ENCODE measurements at places on chromosomes 16 and 17.

- DNase-seq = no peak
Measured at GRCh38 chr16:84565669-84566495, 52.0 kb downstream of the COTL1 start.

DNA sequence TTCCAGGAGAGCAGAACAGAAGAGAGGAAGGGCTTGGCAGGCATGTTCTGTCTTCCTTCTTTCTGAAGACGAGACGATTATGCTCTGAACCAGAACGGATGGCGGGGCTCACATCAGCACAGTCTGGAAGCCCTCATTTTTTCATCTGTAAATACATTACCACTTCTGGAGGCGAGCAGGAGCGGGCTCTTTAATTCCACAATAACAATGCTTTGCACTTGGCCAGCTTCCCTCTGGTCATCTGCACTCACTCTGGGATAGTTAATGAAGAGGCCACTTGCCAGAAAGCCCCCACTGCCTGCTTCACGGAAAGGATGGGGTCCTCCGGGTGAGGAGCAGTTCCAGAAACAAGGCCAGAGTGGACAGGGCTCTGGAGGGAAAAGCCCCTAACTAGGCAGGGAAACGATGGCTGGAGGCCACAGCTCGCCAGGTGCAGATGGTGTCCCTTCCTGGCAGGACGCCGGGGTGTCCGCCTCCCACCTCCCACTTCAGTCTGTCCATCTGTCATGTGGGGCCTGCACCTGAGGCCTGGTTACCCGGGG lies 13.1 kb upstream of the BCAR1 start:
- DNase-seq = no peak

DNA sequence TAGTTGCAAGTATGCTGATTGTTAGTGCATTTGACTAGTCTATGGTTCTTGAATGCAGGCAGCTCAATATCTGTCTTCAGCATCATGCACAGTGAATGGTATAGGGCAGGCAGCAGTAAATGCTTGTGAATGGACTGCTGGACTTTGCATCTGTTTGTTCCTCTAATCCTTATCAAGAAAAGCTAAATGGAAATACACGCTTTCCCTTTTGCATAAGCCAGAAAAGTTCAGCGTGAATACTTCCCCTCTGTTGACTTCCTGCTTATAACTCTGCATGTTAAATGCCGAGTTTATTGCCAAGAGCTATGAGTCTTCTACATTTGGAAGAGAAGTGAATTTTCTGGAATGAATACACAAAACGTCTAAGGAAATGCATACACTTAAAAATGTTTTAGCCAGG lies 127.9 kb upstream of the CPHXL start:
- DNase-seq = no peak

DNA sequence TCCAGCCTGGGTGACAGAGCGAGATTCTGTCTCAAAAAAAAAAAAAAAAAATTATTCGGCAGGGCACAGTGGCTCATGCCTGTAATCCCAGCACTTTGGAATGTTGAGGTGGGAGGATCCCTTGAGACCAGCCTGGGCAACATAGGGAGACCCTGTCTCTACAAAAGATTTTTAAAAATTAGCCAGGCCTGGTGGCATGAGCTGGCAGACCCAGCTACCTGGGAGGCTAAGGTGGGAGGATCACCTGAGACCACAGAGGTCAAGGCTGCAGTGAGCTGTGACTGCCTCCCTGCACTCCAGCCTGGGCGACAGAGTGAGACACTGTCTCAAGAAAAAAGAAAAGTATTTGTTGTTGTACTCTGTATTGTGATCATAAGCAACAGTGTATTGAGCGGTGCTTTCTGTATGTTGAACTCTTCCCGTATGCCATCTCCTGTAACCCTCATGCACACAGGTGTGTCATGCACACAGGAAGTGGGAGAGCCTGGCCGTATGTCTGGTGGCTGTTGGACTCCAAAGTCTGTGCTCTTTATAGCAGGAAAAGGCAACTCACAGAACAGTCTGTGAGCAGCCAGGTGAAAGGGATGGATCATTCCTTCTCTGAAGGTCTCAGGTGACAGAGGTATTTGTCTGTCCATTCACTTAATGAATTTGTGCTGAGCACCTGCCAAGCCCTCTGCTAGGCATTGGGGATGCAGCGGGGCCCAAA lies 17.1 kb downstream of the CDH1 start:
- no peak for DNase-seq

GRCh38 chr17:74417178-74418045 lies 14.5 kb upstream of the GPRC5C start:
- DNase-seq = no peak

DNA sequence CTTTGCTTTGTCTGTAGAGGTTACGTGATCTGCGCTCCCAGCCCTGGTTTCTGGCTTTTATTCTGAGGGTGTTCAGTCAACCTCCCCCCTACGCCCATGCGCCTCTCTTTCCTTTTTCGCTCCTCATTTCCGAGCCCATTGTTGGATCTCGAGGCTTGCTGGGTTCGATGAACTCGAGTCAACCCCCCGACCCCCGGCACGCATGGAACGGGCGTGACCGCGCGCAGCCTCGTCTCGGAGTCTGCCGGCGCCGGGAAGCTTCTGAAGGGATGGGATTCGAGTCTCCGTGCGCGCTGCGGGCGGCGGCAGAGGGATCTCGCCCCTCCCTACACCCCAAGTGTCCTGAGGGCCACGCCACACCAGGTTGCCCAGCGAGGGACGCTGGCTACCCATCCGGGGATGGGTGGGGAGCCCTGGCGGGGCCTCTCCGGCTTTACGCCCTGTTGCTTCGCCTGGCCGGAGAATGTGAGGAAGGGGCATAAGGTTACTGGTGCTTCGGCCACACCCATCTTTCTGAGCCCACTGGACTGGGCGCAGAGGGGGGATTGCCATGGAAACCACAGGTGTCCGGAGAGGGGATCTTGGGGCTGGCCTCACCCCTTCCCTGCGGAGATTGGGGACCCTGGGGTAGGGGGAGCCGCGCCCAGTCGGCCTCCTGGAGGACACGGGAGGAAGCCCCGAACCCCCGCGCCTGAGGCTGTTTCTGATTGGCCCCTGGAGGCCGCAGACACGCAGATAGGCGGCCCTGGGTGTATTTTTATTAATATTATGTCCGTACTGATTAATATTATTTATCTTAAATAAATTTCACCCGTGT lies 1.8 kb downstream of the MAPT start:
- DNase-seq = no peak

GRCh38 chr16:58421059-58421458 lies 28.8 kb downstream of the GINS3 start:
- no peak for DNase-seq

DNA sequence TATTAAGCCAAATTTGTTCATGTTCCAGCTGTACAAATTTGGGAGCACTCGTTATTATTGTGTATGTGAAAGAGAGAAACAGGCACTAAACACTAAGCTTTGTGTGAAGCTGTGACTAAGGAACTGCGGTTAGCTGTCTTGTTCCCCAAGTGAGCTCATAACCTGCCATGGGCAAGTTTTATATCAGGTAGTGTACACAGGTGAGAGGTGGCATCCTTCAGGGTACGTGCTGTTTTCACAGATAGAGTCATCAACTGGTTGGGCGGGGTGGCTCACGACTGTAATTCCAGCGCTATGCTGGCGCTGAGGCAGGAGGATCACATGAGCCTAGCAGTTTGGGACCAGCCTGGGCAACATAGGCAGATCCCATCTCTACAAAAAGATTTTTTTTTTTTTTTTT lies 2.8 kb downstream of the DNAJA3 start:
- no peak for DNase-seq

- DNase-seq = no peak
Measured at GRCh38 chr17:17173921-17174320, 32.2 kb downstream of the PLD6 start.

Measured in CD4-positive, alpha-beta T cell treated with Interleukin-21 for 1 hour (primary cell).